Fibroblast of skin of left quadriceps (primary cell): ENCODE measurements at places on chromosomes 2 and 18.
A peak's percentile ranks its signal among the peaks of the same experiment; 100 is the strongest.

DNA sequence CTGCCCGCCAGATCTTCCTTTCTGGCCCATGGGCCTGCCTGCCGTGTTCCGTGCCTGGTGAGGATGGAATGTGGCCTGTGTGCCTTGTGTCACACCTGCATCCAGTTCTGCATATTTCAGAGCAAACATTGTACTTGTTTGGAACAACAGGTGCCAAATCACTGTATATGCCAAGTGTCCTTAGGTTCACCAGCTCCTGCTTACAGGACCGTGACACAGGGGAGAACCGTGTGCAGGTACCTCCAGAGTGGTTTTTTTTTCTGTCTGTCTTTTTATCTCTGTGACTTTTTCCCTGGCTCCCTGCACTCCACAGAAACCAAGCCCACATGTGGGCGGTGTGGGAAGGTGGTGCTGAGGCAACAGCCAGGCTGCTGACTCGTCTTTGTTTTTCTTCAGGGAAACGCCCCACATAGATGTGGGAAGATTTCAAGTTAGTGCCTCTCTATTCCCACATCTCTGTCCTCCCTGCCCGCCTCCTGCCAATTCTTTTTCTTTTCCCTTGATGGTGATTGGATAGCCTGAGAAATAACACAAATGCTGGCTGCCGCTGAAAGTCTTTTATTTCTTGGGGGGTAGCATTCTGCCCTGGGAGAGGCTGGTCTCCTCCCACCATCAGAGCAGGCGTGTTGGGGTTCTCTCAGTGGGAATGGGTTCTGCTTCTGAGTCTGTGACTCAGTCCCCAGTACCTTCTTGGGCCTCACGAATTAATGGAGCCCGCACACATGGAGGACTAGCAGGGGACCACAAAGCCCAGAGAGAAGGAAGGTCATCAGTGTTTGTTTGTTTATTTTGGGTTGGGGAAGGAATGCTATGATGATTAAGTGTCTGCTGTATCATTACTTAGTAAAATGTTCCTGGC lies 21.4 kb downstream of the GRHL1 start:
- DNase-seq: no peak

GRCh38 chr18:23872701-23873550 lies 141.6 kb upstream of the TTC39C start:
- no peak for DNase-seq

- no peak for DNase-seq
These were observed 634.1 kb downstream of the TDRD15 start for GRCh38 chr2:21757805-21758430.

DNA sequence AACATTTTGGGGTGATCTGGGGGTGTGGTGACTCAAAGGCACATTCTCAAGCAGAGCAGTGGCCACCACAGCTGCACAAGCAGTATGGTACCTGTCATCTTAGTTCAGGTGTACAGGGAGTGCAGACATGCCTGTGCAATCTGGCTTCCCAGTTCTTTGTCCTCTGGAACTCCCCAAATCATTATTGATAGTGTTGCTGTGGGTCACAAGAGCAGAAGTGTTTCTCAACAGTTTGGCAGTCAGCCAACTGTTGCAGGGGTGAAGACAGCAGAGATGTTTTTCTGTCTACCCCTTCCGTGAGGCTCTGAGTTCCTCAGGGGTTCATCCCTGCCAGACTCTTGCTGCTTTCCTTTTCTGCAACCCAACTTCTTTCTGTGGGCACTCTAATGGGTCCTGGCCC lies 206.5 kb upstream of the ZSWIM2 start:
- DNase-seq: peak; percentile 3

- DNase-seq: peak; percentile 96
These were observed 14.6 kb downstream of the TMSB10 start for GRCh38 chr2:84919885-84920580.

DNA sequence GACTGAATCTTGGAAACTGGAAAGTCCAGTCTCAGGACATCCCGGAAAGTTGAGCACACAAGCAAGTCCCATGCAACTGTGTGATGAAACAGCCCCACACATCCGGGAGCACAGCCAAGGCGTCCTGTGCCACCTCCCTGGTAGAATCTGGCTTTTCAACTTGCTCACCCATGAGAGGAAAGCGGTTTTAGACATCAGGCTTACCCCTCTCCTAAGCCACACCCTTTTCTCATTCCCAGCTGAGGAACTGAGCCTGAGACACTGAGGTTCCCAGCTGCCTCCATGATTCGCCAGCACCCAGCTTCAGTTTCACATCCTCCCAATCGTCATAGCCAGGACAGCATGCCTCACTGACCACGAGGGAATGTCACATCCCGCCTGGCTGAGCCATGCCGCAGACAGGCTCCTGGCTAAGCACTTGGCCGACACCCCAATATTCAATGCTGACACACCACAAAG lies 60.3 kb downstream of the STEAP3 start:
- peak; percentile 44 for DNase-seq

DNA sequence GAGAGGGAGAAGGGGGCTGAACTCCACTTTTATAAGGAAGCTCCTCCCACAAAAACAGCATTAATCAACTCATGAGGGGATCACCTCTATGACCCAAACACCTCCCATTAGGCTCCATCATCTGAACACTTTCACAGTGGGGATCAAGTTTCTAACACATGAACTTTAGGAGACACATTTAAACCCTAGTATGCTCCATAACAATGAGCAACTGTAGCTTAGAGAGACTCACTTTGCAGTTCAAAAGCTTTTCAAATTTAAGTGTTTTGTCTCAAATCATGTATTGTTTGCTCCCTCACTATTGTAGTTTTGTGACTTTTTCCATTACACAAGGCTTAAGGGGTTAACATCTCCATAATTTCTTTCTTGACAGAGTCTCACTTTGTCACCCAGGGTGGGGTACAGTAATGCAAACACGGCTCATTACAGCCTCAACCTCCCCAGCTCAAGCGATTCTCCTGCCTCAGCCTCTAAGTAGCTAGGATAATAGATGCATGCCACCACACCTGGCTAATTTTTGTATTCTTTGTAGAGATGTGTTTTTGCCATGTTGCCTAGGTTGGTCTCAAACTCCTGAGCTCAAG lies 352.7 kb upstream of the CDH20 start:
- DNase-seq: no peak

- DNase-seq: peak; percentile 11
These were observed 456.7 kb downstream of the SOX11 start for GRCh38 chr2:6148882-6149281.

GRCh38 chr18:57207124-57207916 lies 60.4 kb downstream of the BOD1L2 start:
- DNase-seq: no peak

- no peak for DNase-seq
These were observed 228.5 kb downstream of the RNF144A start for GRCh38 chr2:7145707-7146106.

- no peak for DNase-seq
These were observed 28.5 kb downstream of the TMEM18 start for GRCh38 chr2:648476-649424.

GRCh38 chr2:150258781-150259307 lies 228.6 kb downstream of the RND3 start:
- no peak for DNase-seq

DNA sequence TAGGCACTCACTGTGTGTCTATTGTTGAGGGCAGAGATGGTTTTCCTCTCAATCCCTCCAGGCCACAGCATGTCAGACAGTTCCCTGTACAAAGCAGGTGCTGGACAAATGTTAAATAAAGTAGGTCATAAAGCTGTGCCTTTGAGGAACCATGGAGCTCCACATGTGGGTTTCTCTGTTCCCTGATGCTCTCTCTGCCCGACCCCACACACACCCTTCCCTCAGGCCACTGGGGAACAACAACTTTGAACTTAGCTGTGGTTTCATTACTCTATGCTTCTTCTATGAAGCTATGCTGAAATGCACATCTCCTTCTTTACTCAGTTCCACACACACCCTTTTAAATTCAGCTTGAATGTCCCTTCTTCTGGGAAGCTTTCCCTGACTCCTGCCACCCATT lies 415.3 kb downstream of the HRH4 start:
- no peak for DNase-seq

- peak; percentile 63 for DNase-seq
These were observed 878 bp downstream of the FBXO15 start for GRCh38 chr18:74146756-74147155.

DNA sequence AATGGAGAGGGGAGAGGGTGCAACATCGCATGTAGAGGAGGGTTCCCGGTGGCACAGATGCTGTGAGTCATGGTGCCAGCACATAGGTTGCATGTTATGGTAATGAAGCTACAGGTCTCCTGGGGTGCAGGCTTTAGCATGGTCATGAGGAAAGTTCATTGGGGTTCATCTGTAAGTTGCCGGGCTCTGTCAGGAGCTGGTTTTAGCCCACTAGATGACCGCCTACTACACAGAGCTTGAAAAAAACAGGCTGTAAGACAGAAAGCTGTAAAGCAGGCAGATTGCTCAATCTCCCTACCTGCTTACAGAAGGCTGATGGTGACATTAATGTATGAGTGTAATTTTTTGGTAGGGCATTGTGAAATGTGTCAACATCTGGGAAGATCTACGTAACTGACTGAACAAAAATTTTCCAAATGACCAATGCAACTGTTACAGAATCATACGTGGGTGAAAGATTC lies 23.9 kb downstream of the DYSF start:
- DNase-seq: no peak

GRCh38 chr2:196404276-196404675 lies 232.9 kb upstream of the STK17B start:
- no peak for DNase-seq

- no peak for DNase-seq
These were observed 111.6 kb downstream of the FAM210A start for GRCh38 chr18:13614641-13615288.

DNA sequence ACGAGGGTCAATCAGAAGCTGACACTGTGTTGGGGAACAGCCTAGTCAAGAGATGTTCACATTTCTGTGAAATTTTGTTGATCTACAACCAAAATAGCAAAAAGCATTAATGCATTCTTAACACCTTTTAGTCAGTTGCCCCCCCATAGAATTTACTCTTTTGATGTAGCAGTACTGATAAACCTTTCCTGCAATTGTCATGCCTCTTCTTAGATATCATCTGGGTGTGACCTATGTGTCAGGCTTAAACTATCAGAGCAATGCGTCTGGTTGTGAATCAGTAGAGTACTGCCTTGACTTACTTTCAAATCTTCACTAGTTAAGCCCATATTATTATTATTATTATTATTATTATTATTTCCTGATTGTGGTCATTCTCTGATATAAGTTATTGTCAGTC lies 61.9 kb downstream of the GREB1L start:
- no peak for DNase-seq

DNA sequence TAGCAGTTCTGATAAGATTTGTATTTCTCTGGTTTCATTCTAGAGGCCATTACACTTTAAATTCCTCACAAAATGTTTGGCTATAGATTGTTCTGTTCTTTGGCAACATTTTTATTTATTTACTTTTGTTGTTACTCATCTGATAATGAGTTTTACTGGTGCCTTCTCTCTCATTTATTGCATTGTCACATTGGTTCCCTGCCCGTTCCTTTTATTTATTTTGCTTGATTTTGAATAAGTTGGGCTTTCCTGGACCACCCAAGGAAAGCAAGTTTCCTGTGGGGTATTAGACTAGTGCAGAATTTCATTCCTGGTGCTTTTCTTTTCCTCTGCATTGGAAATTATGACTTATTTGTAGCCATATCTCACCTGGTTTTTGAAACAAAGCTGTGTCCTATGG lies 232.0 kb downstream of the SOCS6 start:
- DNase-seq: no peak

GRCh38 chr2:10080536-10081304 lies 509 bp upstream of the CYS1 start:
- no peak for DNase-seq

GRCh38 chr2:224786848-224787247 lies 70.7 kb upstream of the CCDC195 start:
- DNase-seq: no peak

DNA sequence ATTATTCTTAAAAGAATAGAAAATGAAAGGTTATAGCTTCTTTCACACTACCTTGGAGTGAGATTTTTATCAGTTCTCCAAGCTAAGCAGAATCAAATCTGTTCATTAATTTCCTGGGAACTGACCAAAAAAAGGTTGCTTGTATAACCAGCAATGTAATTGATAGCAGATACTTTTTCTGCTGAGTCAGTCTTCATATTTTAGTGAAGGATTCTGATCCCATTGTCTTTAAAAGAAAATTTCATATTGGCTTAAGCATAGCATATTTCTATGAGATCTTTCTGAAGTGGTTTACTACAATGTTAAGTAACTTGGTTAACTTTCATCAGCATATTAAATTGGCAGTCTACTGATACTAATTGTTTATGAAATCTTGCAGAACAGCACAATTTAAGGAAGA lies 338.0 kb downstream of the TMX3 start:
- peak; percentile 21 for DNase-seq

- no peak for DNase-seq
These were observed 32.5 kb downstream of the HS6ST1 start for GRCh38 chr2:128286011-128286721.

DNA sequence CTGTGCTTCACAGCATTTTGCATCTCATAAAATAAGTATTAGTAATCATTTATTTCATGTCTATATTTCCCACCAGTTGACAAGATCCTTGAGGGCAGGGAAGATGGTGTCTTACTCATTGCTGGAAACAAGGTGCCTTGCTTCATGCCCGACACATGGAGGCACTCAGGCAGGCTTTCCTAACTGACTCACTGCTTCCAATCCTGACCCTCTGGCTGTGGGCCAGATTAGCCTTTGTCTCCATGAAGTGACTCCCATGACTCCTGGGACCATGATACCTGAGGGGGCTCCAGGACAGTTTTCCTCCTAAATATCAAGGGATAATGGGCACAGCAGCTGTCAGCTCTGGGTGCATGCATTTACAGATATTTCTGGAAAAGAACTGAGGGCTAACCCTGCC lies 275.1 kb downstream of the AGPS start:
- no peak for DNase-seq

GRCh38 chr2:125554956-125555355 lies 1101.0 kb upstream of the GYPC start:
- no peak for DNase-seq

DNA sequence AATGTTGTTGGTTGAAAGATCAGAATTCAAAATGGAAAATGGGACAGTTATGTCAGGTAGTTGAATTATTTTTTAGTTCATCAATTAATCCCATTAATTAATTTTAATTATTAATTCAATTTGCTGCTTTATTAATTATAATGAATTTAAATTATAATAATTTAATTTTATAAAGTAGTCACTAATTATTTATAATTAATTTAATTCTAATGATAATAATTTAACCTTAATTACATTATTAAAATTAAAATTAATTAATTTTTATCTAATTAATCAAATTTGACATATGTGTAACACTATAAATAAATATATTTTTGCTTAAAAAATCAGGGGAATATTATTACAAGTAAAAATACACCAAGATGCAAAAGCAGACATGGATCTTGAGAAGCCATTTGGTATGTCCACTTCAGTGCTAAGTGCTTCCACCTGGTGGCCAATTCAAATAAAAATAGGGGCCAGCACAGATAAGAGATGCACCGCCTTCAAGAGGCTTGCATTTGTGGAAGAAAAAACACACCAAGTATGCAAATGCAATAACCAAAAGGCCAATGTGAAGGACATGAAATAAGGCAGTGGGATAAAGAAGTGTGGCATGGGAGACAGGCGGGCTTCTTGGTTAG lies 73.2 kb downstream of the MBP start:
- no peak for DNase-seq
